ENCODE measurements at places on chromosomes 2 and 18. TPM values are rescaled to one million over a fixed set of nuclear protein-coding genes. Genes with fewer than 3 reads are reported as not detected.

PROM2 gene
- 0.19 TPM for total RNA-seq

GALR1 gene
- not detected for total RNA-seq

COL5A2 gene
- total RNA-seq = 41.6 TPM

FBXO15 gene
- 0.29 TPM for total RNA-seq

ADAM23 gene
- total RNA-seq = 9.6 TPM

PAX8 gene
- 0.65 TPM for total RNA-seq

ALLC gene
- total RNA-seq = not detected

SPC25 gene
- total RNA-seq = 18.7 TPM

MEMO1 gene
- total RNA-seq = 86.1 TPM

LIMS3 gene
- not detected for total RNA-seq

ZBTB7C gene
- 0.33 TPM for total RNA-seq

TRIM43 gene
- 0.13 TPM for total RNA-seq

PSD4 gene
- 13.2 TPM for total RNA-seq

HOXD13 gene
- total RNA-seq = 0.29 TPM

GCG gene
- not detected for total RNA-seq

INO80C gene
- total RNA-seq = 28.4 TPM

CCDC148 gene
- total RNA-seq = 1.1 TPM

KCNK3 gene
- 0.81 TPM for total RNA-seq

SPEG gene
- 5.4 TPM for total RNA-seq

HIBCH gene
- 14.8 TPM for total RNA-seq

ST6GAL2 gene
- total RNA-seq = 17.5 TPM

RAB6D gene
- total RNA-seq = not detected

GALNT5 gene
- total RNA-seq = 2.5 TPM

ITPRIPL1 gene
- total RNA-seq = not detected

CHRND gene
- total RNA-seq = not detected

TMEM169 gene
- 0.42 TPM for total RNA-seq

RIT2 gene
- total RNA-seq = not detected
